ENCODE measurements at places on chromosomes 7 and 10.

- no peak for DNase-seq
Measured at GRCh38 chr10:99276848-99277486, 41.3 kb upstream of the HPSE2 start.

- no peak for DNase-seq
Measured at GRCh38 chr10:21985541-21985940, 18.0 kb downstream of the DNAJC1 start.

DNA sequence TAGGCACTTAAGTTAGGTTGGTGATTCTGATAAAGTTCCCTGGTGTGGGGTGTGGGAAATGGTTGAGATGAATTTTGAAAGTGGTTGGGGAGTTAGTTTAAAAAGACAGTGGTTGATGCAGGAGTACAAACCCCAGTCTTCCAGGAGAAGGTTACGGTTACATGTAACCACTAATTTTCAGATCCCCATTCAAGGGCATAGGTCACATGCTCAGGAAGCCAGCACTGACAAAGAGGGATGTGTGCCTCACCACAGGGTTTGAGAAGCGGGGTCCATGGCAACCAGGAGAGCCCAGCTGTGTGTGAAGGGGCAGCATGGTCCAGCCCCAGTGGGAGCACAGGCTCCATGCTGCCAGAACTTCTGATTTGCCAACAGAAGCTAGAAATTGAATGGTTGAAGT, 144.2 kb downstream of the MDFIC start:
- DNase-seq, result no peak

DNA sequence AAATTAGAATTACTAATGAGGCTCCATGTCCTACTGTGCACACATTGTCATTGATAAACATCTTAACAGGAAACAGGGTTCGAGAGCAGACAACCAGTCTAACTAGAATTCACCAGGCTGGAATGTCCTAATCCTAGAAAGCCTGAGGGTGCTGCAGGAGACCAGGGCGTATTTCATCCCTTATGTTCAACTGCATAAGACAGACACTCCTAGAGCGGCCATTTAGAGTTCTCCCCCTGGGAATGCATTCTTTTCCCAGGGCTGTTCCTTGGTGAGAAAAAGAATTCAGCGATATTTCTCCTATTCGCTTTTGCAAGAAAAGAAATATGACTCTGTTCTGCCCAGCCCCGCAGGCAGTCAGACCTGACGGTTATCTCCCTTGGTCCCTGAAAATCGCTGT, 486.0 kb downstream of the REEP3 start:
- no peak for DNase-seq

DNA sequence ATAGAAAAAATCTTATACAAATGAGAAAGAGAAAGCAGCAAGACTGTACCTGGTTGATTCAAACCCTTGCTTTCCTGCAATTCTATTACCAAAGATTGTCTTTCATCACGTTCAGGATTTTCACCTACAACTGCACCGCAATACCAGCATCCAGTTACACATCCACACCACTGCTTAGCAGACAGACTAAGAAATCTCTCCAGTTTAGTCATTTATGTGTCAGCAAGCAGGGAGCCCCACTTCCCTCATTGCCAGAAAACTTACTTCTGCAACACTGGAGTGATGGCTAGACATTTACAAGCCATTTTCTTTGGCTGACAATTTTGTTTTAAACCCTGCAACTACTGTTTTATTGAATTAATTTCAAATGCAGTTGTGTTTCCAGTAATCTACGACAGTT, 359.6 kb upstream of the MEOX2 start:
- DNase-seq, result no peak

DNA sequence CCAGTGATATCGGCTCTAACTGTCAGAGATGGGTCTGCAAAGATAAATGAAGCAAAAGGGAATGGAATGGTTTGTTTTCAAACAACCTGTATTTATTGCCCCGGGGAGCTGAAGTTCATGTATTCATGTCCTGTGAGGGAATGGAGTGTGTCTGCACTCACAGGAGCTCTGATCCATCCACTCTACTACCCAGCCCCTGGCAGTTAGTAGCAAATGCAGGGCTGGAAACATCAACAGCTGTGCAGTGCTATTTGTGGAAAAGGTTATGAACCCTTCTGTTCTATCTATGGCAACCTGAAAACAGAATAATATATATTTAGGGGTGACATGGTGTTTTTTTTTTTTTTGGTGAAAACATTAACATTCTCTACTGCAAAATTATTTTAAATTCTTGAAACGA, 9.8 kb downstream of the AGR2 start:
- DNase-seq, result no peak

GRCh38 chr7:298375-298702, 8.4 kb downstream of the FOXL3 start:
- DNase-seq, result no peak

- no peak for DNase-seq
Measured at GRCh38 chr7:44757311-44757710, 8.7 kb downstream of the ZMIZ2 start.

DNA sequence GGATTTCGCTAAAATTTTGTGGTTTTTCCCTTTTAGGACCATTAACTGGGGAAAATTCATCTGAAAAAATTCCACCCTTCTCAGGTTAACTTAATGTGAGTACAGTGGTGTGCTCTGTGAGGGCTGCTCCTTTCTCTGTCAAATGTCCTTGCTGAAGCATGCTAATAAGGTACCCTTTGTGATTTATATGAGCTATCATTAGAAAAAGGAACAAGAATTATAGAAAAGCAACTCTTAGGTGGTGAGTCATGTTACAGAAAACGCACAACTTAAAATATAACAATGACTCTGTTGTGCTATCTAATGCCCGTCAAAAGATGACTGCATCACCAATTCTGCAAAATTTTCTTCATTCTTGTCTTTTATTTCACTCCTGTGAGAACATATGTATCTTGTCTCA, 162.0 kb upstream of the MAGI2 start:
- DNase-seq, result no peak

DNA sequence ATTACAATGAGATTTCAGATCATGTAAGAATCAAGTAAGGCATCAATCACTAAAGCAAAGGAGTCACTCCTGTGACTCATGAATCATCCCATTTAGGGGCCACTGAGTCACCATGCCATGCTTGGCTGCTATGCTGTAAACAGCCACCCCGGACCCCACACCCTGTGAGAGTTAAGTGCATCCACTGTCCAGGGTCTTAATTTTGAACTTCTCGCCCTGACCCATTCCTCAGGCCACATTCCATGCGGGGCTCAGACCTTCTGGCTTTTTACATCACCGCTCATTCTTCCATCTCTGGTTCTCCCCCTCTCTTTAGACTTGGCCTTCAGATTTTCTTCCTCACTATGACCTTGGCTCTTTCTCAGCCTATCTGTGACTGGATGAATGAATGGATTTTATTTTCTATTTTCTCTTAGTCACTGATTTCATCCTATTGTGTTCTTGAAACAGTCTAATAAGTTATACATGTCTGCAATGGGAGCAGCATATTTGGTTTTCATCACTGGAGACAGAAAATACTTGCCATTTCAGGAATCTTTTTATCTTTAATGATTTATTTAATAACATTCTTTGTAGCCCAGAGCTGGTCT, 239.6 kb downstream of the SKIDA1 start:
- DNase-seq, result no peak

GRCh38 chr10:84907461-84908009, 579.1 kb downstream of the CCSER2 start:
- no peak for DNase-seq

GRCh38 chr10:114962441-114962840, 24.4 kb downstream of the TRUB1 start:
- DNase-seq, result no peak

- DNase-seq, result no peak
Measured at GRCh38 chr7:48511080-48511479, 339.8 kb downstream of the ABCA13 start.

GRCh38 chr7:88759230-88760135, at the start of gene ZNF804B:
TSS of gene ZNF804B (plus strand) at chr7:88759700. CDS start at chr7:88759977, 277 bp downstream.
- DNase-seq, result no peak

DNA sequence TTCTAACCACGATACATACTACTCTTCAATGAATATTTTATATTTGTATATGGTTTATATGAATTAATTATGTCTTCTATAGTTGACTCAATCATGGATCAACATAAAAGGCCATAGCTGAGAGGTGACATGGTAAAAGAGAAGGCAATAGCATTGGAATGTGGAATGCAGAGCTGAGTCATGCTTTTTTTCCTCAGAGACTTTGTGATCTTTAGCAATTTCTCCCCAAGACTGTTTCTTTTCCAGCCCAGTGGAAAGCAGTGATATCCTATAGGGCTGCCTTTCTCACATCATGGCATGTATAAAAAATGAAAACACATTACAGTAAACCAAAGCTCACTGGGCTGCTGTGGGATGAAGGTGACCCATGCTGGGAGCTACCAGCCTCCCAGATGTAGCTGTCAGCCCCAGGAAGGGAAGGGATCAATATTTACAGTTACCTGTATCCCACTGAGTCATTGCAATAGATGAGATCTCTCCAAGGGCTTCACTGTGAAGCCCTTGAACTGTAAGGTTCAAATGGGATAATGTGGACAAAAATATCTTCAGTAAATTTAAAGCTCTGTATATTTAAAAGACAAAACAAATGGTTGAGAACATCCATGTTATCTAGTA, 30.2 kb downstream of the SLC39A12 start:
- no peak for DNase-seq

DNA sequence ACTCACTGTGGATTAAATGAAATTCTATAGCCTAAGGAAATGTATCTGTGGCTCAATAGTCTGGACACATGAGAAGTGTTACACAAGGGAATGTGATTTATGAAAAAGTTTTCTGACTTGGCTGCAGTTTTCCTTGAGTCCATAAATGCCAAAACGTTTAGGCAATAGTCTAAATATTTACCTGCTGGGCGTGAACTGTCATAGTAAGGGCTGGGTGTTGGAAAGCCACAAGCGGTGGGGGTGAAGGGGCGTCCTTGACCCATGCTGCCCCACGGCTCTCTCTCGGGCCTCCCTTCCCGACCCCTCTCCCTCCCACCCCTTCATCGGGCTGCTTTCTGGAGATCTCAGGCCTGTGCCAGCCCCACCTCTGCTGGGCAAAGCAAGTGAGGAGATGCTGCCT, 223.7 kb downstream of the BUB3 start:
- no peak for DNase-seq

DNA sequence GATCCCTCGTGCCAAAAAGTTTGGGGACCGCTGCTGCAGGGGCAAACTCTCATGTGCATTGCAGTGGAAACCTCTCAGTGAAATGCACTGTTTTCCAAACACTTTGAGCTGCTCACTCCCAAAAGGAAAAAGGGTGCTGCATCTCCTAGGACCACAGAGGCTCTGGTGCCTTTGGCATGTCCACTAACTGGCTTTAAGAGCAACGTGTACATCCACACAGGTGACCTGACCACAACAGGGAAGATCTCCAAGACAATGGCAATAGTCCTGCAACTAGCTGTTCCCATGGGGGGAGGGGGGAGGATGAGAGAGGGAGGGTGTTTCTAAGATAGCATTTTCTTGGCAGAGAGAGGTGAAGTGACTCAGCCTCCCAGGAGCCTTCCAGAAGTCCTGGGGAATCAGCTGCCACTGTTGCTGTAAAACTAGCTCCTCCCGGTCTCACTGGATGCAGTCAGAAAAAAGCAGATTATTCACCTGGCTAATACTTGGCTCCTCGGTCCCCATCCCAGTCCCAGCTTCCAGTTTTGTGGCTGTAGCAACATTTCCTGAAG, 181.7 kb downstream of the HECW1 start:
- no peak for DNase-seq

DNA sequence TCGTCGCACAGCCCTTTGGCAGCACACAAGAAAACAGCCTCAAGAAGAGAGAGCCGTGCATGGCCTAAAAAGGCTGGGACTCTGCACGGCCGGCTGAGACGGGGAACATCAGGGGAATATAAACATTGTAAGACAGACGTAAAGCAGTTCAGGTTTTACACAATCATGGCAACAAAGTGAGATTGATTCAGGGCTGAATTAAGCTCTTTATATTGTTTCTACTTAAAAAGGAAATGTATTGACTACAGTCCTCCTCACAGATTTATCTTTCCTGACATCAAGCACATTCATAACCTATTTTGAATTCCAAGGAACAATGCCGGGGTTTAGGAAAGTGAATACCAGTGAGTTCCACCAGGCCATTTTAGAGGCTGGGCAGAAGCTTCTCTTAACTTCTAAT, 25.2 kb downstream of the SORBS1 start:
- DNase-seq, result no peak

DNA sequence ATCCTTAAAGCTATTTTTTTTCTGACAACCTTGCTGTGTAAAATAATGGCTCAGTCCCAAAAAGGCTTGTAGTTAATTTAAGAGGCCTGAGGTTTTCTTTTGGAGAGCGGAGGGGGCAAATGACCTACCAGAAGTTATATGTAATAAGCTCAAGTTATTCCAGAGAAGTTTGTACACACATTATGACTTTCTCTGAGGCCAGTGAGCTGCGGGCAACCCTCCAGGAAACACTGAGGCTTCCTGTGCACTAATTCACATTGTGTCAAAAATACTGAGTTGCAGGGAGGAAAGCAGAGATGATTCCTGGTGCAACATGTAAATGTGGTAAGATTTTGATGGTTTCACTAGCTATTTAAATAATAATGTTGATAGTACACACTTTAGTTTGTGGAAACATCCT, 188.6 kb downstream of the DIP2C start:
- DNase-seq, result no peak

DNA sequence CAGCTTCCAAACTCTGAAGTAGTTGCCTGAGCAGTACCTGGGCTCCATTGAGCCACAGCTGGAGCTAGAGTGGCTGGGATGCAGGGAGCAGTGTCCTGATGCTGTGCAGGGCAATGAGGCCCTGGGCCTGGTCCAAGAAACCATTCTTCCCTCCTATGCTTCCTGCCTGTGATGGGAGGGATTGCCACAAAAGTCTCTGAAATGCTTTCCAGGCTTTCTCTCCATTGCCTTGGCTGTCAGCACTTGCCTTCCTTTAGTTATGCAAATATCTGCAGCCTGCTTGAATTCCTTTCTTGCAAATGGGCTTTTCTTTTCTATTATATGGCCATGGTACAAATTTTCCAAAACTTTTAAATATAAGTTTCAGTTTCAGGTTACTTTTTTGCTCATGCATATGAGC, 972.2 kb upstream of the MBL2 start:
- DNase-seq, result no peak

GRCh38 chr7:99036546-99037111, 107.3 kb downstream of the SMURF1 start:
- no peak for DNase-seq

- DNase-seq, result no peak
Measured at GRCh38 chr7:151571471-151571870, 51.8 kb upstream of the RHEB start.

- no peak for DNase-seq
Measured at GRCh38 chr7:36299823-36300341, 89.8 kb upstream of the ANLN start.

DNA sequence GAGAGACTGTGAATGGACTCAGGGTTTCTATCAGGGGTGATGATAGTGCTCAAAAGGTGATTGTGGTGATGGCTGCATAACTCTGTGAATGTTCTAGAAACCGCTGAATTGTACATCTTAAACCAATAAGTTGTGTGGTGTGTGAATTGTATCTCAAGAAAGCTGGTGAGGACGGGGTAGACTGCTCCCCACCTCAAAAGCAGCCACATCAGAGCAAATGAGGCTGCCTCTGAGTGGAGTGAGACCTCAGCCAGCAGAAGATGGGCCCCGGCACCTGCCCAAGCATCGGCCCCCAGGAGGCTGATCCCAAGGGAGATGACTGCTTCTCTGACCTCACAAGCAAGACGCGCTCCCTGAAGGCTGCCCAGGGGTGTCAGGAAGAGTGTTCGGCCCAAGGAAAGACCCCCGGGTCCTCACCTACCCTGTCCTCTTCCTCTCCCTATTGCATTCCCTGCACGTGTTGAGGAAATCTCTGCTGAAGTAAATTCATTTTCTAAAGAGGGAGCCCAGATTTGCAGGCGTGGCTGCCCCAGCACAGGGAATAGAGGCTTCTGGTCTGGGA, 279.3 kb upstream of the SHH start:
- no peak for DNase-seq
